ENCODE measurements at places on chromosomes 5 and 9.

GRCh38 chr5:16609412-16609811 lies 7.4 kb downstream of the RETREG1 start:
- DNase-seq: no peak

DNA sequence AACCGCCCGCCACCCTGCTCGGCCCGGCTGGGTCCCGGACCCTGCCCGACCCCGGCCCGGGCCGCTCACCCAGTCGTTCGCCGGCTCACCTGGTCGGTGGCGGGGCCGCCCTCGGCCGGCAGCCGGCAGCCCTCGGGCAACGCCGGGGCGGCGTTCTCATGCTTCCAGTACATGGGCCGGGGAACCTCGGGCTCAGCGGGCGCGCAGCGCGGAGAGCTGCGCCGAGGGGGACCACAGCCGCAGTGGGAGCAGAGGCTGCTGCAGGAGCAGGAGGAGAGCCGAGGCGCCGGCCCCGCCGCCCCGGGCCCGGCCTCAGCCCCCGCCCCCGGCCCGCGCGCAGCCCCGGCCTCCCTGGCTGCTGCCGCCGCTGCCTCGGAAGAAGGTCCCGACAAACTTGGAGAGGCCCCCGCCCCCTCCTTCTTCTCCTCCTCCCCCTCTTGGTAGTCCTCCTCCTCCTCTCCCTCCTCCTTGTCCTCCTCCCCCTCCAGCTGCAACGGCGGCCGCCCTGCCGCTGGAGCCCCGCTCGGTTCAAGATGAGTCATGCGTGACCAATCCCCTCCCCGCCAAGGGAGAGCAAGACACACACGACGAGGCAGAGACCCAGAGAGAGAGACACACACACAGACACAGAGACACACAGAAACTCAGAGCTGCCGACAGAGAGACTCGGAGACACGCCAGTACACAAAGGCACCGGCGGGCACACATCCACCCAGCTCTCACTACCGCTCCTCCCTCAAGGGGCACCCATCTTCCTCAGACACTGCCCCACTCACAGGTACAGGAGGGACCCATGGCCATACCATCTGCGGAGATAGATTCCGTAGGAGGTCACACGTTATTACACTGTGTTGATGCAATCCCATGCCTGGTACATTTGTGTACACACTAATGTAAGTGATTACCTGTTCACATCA lies at the start of gene LHX6:
LHX6 (minus strand) TSS at position 390 of the 917 bp plus-strand sequence; CDS start at position 173, 217 bp downstream.
- peak; percentile 42 for DNase-seq

GRCh38 chr9:98108531-98109031 lies 10.4 kb downstream of the TRIM14 start:
- DNase-seq: no peak

DNA sequence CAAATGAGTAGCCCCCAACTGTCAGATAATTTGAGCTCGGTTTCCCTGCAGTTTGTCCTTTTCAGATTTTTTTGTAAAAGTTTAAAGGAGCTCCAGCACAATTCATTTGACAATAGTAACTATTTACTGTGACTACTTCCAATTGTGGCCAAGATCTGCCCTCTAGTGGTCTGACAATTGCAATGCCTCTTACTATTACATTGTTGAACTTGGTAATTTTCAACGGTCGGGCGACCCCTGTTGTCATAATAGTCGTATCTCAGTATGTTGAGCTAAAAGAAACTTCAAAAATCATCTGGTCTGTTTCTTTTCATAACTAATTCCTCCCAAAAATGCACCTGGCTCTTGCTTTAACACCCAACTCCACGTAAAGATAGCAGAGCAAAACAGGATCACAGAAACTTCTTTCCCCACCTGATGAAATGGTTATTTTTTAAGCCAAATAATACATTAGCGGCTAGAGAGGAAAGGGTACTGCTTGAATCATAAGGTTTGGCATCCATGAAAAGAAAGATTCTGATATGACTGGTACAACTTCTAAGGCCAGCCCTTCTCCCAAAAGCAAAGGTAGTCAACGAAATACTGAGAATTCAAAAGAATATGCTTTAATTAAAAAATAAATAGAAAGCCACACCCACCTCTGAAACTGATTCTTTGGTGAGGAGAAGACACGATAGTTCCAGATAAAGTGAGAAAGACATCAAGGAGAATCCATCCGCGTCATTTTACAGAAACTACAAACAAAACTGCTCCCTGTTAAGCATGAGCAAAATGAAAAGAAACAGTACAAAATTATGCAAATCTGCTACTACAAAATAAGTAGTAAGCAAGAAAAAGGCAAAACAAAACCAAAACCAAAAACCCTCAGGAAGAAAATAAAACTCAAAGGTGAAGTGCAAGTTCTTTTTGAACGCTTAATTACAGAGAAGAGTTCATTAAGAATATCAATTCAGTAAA lies 76.9 kb upstream of the HTR4 start:
- peak; percentile 74 for DNase-seq

GRCh38 chr5:67118050-67118620 lies 78.5 kb downstream of the CD180 start:
- no peak for DNase-seq

DNA sequence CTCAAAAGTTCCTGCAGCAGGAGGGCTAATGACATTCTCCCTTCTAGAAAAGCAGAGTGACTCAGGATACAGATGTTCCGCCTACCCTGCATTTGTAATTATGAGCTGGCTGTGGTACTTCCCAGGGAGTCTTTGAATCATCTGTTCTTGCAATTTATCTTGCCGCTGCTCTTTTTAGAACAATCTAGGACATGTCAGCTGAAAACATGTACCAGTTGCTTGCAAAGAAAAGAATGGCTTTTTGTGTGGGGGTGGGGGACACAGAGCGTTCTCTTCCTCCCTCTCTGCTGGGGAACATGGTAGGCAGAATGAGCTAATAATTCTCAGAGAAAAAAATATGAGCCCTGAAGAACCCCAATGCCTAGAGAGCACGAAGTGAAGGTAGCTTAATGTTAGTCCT lies 51.7 kb upstream of the TUT7 start:
- peak; percentile 3 for DNase-seq

DNA sequence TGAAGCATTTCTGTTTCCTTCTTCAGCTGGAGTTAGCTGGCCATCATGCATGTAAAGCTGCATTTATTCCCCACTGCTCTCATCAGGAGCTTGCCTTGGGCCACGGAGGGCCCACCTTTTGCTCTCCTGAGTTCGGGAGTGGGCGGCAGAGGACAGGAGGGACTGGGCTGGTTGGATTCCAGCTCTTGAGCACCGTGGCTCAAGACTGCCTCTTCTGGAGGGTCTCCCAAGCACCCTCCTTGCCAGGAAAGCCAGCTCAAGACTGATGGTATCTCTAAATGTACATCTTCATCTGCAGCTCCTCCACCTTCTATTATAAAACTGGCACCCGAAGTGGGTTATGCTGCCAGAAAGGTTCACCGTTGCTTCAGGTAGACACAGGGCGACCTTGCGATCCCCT lies 399.6 kb upstream of the IRX1 start:
- no peak for DNase-seq

GRCh38 chr9:137273611-137274320 lies 3.8 kb upstream of the TOR4A start:
- no peak for DNase-seq

DNA sequence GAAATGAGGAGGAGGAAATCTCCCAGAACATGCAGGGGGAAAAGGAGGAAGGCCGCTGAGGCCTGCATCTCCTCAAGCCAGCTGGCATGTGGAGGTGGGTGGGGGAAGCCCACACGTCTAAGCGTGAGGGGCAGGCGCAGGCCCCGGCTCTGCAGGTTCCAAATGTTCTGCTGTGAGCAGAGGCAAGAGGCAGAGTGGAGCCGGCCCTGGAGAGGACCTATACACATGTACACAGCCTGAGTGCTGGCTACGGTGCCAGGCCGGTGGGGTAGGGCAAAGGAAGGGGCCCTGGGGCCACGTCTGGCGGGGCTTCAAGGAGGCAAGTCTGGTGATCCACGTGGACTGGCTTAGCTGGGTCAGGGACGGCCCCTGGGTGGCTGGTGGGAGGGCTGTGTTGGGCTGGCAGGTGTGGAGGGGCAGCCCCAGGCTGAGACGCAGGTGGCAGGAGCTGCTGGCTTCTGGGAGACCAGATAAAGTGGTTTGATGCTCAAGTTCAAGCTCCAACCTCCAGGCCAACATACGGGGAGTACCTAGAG lies 26.4 kb downstream of the LPCAT1 start:
- DNase-seq: no peak

DNA sequence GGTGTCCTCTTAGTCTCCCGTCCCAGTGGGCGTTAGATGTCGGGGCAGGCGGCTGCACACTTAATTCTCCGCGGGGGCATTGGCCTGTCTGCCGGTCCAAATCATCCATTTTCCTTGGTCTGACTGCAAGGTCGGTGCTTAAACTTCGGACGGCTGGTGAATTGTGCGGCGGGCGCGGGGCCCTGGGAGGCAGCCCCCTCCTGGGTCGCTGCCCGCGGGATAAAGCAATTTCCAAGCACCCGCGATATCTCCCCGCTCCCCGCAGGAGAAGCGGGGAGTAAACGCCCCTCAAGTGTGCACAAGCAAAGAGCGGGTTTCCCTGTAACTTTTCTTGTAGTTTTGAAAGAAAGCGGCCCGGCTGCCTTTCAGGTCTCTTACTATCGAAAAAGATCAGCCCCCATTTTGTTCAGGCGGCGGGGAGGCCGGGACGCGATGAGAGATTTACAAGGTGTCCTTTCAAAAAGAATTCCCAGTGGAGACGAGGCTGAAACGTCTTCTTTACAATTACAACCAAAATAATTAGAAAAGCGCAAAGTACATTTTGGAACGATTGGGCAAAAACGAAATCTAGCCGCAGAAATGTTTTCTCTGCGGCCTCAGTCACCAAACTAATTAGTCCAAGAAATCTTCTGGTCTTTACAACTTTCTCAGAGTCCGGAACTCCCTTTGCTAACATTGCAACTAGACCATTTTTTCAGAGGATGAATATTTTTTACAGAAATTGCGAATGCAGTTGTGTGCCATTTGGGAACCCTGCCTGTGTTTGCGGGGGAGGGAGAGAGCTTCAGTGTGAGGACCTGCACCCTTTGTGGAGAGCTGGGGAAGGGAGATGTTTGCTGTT lies 1.8 kb downstream of the IRX1 start:
- DNase-seq: no peak

DNA sequence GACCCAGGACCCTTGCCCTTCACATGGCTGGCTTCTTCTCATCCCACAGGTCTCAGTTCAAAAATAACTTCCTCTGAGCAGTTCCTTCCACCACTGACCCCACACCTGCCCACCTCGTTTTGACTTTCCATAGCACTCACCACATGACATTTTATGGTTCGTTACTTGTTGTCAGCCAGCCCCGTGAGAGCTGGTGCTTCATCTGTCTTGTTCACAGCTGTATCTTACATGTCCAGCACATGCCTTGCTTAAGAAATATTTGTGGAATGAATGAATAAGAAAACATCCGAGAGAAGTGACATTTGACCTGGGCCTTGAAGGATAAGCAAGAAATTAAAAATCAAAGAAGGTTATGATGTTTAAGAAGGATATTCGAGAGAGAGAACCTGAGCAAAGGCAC lies 193.9 kb downstream of the RFK start:
- DNase-seq: no peak

DNA sequence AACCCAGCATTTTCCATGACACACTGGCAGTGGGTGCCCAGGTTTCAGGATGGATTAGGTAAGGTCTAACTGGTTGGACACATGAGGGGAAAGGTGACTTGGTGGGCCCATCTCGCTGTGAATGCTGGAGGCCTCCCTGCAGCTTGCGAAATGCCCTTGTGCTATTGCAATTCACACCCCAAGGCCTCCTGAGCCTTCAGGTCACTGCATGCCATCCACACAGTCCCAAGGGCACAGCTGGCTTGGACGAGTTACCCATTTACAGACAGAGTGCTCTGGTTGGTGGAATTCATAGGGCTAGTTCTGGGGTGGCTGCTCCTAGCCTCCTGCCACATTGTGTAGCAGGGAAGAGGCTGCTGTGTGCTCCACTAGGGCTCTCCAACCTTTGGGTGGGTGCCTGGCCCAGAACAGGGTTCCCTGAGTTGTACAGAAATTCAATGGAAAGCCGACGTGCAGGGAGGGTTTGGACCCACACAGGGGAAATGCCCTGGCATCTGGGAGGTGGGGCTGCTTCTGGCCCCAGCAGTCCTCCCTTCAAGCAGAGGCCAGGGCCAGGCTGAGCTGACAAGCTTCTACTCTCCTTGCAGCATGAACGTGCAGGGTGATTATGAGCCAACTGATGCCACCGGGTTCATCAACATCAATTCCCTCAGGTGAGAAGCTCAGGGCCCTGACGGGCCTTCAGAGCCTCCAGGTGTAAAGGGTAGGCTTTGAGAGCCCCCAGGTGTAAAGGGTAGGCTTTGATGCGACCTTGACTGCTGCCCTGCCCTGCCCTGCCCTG lies 54.3 kb downstream of the ASS1 start:
- DNase-seq: no peak

DNA sequence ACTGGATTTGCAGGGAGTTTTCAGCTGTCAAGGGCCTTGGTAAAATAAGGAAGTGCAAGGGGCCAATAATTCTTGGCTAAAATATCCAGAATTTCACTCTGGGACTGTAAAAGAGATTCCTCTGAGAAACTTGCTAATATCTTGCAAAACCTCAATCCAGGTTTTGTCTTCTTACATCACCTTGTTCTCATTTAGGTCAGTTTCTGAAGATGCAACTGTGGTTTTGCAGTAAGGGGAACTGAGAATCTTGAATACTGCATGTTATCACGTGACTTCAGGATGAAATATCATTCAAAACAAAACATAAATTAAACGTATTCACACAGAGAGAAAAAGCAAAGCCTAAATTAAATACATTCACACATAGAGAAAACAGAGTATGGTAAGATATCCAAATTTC lies 35.0 kb upstream of the RIC1 start:
- DNase-seq: no peak

- DNase-seq: peak; percentile 97
Observed at GRCh38 chr5:139262059-139262741, 31.3 kb upstream of the MATR3 start.

DNA sequence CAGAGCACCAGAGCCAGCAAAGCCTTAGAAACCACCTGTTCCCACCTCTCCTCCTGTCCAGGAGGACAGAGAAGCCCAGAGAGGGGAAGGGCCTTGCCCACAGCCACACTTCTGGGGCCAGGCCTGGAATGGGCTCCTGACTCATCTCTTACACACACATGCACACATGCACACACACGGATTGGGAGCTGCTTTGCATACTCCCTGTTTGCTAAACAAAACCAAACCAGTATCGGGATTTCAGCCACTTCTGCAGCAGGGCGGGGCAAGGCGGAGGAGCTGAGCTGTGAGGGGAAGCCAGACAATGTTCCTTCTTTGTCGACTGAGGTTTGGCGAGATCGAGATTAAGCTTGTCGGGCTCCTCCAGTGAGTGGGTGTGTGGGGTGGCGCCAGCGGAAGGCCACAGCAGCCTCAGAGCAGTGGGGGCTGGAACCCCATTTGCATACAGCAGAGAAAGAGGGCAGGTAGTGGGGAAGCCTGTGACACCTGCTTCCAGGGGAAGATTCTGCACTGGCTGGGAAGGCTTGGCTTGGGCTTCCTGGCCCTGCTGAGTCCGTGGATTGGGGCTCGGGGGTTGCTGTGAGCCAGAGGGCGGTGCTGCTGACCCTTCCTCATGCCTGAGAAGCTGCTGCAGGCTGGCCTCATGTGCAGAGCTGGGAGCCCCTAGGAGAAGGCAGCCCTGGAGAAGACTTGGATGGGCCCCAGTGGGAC lies 16.1 kb downstream of the GFI1B start:
- peak; percentile 69 for DNase-seq
